ENCODE measurements at places on chromosomes 5 and 9.

DNA sequence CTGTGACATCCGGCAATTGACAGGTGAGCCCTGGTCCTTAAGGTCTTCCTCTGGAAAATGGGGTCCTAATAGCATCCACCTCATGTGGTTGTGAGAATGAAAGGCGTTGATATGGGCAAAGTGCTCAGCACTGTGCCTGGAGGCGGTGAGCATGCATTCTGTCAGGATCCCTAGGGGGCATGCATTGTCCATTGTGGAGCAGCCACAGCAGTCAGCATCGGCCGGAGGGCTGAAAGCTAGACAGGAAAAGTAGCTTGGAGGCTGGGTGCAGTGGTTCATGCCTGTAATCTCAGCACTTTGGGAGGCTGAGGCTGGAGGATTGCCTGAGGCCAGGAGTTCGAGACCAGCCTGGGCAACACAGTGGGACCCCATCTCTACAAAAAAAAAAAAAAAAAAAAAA lies 122.2 kb downstream of the LHX2 start:
- no peak for DNase-seq

DNA sequence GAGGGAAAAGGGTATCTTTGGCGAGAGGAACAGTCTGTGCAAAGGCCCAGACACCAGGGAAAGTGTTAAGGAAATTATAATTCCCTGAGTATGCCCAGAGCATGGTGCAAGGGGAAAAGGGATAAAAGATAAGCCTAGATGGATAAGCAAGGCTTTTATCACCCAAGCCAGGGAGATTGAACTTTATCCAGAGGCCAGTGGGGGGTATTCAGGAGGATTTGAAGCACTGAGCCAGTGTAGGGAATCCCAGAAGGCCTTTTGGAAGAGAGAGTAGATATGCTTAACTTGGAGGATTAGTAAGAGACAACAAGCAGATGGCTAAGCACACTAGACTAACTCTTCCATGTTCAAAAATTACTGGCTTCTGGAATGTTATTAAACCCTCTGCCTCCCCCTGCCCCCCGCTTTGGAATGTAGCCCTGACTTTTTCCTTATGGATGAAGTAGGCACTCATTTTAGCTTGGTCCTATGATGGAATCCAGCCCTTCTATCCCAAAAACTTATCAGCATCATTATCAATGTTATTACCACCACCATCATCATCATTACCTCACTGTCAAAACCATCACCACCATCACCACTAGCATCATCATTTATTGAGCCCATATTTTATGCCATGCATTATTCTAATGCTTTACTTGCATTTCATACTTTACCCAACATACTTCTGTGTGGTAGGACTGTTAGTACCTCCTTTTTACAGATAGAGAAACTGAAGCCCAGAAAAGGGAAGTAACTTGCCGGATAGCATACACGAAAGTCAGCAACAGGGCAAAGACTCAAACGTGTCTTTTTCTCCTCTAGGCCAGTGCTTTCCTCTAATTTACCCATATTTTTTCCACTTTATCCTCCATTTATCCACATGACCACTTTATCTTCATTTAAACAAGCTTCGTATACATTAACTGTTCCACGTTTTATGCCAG lies 237.0 kb downstream of the PAPPA start:
- DNase-seq = no peak

DNA sequence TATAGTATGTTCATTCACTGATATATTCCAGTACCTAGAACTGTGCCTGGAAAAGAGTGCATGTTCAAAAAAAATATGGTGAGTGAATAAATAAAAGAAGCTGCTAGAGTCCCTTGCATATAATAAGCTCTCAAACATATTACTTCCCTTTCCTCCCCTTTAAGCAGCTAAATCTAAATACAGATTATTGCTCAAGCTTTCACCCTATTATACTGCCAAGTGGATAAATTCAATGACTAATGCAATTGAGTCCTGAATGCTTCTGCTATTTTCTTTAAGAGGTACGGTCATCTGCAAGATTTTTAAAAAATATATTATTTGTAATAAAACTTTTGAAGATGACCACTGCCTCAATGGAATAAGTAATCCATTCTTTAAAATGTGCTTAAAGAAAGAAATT lies 248.4 kb downstream of the PLK2 start:
- DNase-seq = no peak

DNA sequence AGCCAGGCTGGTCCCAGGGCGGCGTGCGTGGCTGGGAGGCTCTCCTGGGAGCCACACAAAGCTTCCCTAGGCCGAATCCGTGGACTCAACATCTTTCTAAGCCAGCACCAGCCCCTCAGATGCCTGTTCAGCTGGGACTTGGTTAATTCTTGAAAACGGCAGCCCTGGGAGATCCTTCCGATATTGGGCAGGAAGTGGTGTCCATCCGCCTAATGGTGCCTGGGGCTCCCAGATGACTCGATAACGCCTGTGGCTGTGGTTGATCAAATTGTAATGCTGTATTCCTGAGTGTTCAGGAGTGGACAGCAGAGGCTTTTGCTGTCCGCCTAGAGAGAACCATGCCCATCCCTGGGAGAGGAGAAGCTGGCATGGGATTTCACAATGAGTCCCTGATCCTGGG lies 14.1 kb downstream of the KCNT1 start:
- DNase-seq = no peak

DNA sequence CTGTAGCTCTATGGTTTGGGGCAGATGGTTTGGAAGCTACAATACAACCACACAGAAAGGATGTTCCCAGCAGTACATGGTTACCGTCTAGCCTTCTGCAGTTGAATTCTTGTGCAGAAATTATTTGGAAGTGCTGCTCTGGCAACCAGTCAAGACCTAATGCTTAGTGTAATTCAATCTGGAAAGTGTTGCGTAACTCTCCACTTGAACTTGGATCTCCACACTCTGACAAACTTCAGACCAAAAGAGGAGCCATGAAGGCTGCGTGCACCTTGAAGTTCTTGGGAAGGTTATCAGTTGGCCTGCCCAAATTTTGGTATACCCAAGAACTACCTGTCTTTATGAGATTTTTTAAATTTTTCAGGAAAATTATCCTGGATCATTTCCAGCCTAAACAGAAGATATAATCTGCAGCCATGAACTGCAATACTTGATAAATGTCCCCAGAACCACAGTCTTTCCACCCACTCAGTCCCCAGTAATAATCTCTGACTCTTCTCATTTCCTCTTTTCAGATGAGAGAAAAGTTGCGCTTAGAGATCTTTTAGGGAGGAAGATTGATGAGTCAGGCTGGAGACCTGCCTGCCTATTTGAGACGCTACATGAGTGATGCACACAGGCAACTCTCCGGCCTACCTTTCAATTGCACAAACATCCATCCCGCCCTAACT lies 159.9 kb downstream of the FANCC start:
- peak; percentile 62 for DNase-seq

DNA sequence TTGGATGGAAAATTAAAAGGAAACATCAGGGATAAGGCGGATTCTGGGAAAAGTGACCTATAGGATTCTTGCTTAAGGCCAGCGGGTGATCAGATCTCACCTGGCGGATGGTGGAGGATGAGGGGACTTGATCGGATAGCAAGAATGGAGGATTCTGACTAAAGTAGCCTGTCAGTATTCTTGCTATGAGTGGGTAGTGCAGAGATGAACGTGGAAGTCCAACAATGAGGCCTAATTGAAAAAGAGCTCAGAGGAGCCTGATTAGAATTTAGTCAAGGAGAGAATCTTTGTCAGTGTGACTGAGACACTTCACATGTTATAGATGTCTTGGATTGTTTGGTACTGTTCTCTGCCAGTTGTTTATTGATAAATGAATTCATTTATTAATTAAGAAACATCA lies 24.9 kb downstream of the CAST start:
- no peak for DNase-seq
